Mesendoderm (in vitro differentiated cells): ENCODE measurements at places on chromosomes 11 and 22.
A peak's percentile ranks its signal among the peaks of the same experiment; 100 is the strongest.

DNA sequence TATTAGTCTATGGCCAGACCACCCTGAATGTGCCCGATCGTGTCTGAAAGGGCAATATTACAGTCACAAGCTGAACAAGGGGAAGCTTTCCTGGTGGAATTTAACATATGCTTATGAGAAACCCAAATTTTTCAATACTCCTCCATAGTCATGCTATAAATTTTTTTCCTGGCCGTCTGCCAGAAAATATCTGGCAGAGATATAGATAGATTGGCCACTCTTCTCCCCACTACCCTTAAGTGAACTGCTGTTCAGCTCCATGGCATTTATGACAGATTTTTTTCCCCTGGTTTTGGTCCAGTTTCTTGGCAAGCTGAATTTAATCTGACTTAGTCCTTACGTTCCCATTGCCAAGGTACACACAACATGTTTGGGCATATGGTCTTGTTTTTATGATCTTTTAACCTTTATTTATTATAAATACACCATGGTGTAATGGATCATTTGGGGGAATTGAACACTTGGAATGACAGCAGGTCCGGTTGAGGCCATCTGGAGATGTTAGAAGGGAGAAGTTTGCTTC is 328.5 kb downstream of the CNTN5 start:
- no peaks in the 10 kb centered on the region for H3K36me3 ChIP-seq
- no peak overlapping the region for H3K27ac ChIP-seq
- DNase-seq = no peak

DNA sequence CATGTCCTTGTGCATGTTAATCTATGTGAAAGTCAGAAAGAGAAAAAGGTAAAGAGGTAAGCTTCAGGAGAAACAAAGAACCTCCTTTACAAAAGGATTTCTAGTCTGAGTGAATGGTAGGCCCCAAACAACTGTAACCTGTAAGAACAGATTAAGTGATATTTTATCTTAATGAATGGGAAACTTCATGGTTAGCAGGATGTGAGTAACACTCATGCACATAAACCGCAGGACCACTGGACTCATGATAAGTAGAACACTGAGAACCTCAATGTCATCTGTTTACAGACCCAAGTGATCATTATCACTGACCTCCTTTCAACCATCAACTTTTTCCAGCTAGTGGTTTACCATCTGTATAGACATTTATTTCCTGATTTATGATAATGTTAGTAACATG is 19.9 kb downstream of the OR8G5 start:
- no peaks in the 10 kb centered on the region for H3K27me3 ChIP-seq
- no peak overlapping the region for H3K4me3 ChIP-seq
- no peak for DNase-seq
- H3K4me1 ChIP-seq = no peaks in the 10 kb centered on the region
- no peak overlapping the region for H3K27ac ChIP-seq
- no peaks in the 10 kb centered on the region for H3K36me3 ChIP-seq

DNA sequence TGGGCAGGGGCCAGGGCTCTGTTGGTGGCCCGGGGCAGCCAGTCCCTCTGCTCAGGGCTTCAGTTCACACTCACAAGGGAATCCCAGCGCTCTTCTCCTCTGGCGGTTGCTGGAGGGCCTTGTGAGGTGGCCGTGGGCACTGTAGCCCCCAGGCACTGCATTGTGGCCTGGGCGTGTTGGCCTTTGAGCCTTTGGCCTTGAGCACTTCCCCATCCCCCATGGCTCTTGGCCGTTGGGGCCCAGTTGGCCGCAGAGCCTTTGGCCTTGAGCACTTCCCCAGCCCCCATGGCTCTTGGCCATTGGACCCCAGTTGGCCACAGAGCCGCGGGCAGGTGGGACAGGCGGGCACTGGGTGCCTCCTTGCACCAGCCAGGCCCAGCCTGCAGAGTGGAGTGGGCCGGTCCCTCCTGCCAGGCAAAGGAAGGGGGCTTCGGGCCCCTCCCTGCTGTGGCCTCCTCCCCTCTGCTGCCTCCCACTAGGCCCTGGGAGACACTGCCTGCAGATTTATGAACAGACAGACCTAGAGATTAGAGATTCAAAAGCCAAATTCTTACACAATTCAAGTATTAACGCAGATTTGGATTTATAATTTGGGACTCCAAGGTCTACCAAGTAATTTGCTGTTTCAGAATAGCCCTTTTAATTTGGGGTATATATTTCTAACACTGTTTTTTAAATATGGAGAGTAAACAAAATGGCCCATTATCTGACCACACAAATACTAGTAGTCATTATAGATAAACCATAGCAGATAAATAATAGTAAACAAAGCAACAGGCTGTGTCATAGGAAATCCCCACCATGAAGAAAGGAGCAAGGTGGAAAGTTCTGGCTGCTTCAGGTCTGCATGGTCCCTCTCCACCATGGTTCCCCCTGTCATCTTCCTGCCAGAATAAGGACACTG is 18.2 kb upstream of the TXNRD2 start:
- no peak overlapping the region for H3K27ac ChIP-seq
- no peak overlapping the region for H3K4me3 ChIP-seq
- DNase-seq = no peak
- H3K27me3 ChIP-seq = no peaks in the 10 kb centered on the region

GRCh38 chr11:42319921-42320320 is 860.5 kb upstream of the LRRC4C start:
- no peaks in the 10 kb centered on the region for H3K27me3 ChIP-seq
- H3K27ac ChIP-seq = no peak overlapping the region

- DNase-seq = no peak
- H3K27ac ChIP-seq = no peak overlapping the region
- no peaks in the 10 kb centered on the region for H3K27me3 ChIP-seq
These were observed 58.8 kb downstream of the NAV2 start for GRCh38 chr11:19771463-19771862.

- H3K4me3 ChIP-seq = peak within 1 kb of the TSS; percentile 52
- DNase-seq = peak; percentile 51
- H3K4me1 ChIP-seq = peaks cover 34% of the 10 kb centered on the region
These were observed at the start of gene MYRF for GRCh38 chr11:61752117-61752924. TSS of gene MYRF (plus strand) at chr11:61752636. CDS start at chr11:61752745, 109 bp downstream.

DNA sequence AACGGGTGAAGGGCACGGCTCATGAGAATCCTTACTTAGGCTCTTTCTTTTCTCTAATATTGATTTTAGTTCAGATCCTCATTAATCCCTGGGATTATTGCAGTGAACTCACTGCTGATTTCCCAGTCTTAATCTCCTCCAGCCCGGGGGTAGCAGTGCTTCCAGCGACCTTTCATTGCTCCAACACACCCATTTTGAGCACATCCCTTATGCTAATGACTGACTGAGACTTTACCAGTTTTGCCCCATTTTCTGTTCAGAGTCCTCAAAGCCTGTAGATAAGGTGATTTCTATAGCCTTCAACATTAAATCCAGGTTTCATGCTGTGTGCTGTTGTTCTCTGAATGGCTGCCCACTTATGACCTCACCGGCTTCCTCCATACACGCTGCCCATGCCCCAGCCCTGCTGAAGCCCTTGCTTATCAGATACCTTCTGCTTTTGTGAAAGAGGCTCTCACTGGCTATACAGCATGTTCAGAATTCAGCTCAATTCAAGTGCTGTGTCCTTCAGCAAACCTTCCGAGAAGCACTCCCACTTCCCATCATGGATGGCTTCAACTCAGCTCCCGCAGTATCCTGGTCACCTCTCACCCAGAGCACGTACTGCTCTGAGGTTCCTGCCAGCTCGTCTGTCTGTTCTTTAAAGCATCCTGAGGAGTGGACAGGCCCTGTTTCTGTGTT is 49.0 kb downstream of the PPFIA1 start:
- H3K27ac ChIP-seq = no peak overlapping the region
- H3K4me3 ChIP-seq = no peak overlapping the region
- no peaks in the 10 kb centered on the region for H3K27me3 ChIP-seq
- no peak for DNase-seq
- no peaks in the 10 kb centered on the region for H3K4me1 ChIP-seq

- no peak overlapping the region for H3K4me3 ChIP-seq
- H3K36me3 ChIP-seq = no peaks in the 10 kb centered on the region
- no peak overlapping the region for H3K27ac ChIP-seq
- H3K27me3 ChIP-seq = peaks cover 2% of the 10 kb centered on the region
These were observed 15.3 kb downstream of the IL17REL start for GRCh38 chr22:49997251-49997599.

DNA sequence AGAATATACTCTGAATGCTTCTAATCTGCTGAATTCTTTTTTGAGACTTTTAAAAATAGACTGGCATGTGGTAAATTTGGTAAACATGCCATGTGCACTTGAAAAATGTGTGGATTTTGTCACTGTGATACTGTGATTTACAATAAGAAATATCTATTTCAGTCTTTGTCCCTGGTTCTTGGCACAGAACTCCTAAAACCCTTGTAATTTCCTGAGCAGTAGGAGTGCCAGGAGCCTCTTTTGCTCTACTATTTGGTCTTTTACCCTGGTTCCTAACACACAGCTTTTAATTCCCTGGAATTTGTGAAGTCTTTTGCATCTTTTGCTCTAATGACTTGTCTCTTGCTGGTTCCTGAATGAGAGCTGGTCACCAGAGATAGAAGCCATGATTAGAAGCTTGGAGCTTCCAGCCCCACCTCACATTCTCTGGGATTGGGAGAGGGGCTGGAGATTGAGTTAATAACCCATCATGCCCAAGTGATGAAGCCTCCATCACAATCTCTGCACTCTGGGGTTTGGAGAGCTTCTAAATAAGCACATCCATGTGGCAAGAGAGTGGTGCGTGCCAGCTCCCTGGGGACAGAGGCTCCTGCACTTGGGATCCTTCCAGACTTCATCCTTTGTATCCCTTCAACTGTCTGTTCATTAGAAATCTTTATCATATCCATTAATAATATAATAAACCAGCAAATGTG is 27.2 kb upstream of the SYT13 start:
- no peak for DNase-seq
- H3K4me3 ChIP-seq = no peak overlapping the region
- no peaks in the 10 kb centered on the region for H3K36me3 ChIP-seq
- H3K27me3 ChIP-seq = no peaks in the 10 kb centered on the region
- H3K4me1 ChIP-seq = no peaks in the 10 kb centered on the region
- no peak overlapping the region for H3K27ac ChIP-seq

DNA sequence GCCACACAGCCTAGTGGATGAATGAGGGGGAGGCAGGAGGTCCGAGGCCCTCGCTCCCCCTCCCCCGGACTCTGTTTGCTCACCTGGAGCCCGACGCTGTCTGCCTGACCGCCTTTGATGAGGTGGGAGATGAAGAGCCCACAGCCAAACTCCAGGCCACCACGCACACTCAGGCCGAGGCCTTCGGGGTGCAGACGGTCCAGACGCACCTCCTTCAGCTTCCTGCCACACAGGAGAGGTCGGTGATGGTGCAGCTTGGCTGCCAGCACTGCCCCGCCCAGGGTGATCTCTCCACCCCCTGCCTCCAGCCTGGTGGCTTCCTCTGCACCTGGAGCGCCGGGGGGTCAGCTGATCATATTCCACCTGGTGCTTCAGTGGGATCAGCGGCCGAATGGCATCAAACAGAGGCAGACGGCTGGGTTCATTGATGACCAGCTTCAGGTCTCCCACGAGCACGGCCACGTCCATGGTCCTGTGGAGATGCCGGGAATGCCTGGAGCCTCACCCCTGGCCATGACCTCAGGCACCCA is 13.1 kb downstream of the USH1C start:
- DNase-seq = no peak
- H3K27ac ChIP-seq = no peak overlapping the region
- no peaks in the 10 kb centered on the region for H3K36me3 ChIP-seq

GRCh38 chr11:57203359-57203758 is 21.6 kb downstream of the LRRC55 start:
- H3K27ac ChIP-seq = no peak overlapping the region
- no peak for DNase-seq
- peaks cover 9% of the 10 kb centered on the region for H3K4me1 ChIP-seq
- H3K4me3 ChIP-seq = no peak overlapping the region
- no peaks in the 10 kb centered on the region for H3K36me3 ChIP-seq

- no peaks in the 10 kb centered on the region for H3K4me1 ChIP-seq
- H3K36me3 ChIP-seq = no peaks in the 10 kb centered on the region
- DNase-seq = peak; percentile 77
- no peak overlapping the region for H3K4me3 ChIP-seq
- no peak overlapping the region for H3K27ac ChIP-seq
These were observed 7.7 kb downstream of the LHFPL7 start for GRCh38 chr22:24938741-24939341.

GRCh38 chr11:47178316-47178715 is 1.6 kb upstream of the ARFGAP2 start:
- DNase-seq = no peak
- H3K4me3 ChIP-seq = no peak overlapping the region
- H3K27ac ChIP-seq = no peak overlapping the region
- H3K4me1 ChIP-seq = no peaks in the 10 kb centered on the region
- no peaks in the 10 kb centered on the region for H3K27me3 ChIP-seq

GRCh38 chr11:16969010-16969999 is 44.9 kb downstream of the PLEKHA7 start:
- no peaks in the 10 kb centered on the region for H3K27me3 ChIP-seq
- DNase-seq = peak; percentile 55
- H3K27ac ChIP-seq = no peak overlapping the region
- H3K36me3 ChIP-seq = no peaks in the 10 kb centered on the region

- no peaks in the 10 kb centered on the region for H3K27me3 ChIP-seq
- no peak overlapping the region for H3K4me3 ChIP-seq
- DNase-seq = no peak
- H3K36me3 ChIP-seq = no peaks in the 10 kb centered on the region
- no peak overlapping the region for H3K27ac ChIP-seq
- H3K4me1 ChIP-seq = no peaks in the 10 kb centered on the region
These were observed 16.2 kb upstream of the CASTOR1 start for GRCh38 chr22:30305519-30305905.
